Hair follicular keratinocyte (primary cell): ENCODE measurements at places on chromosomes 2 and 18. TPM values are rescaled to one million over a fixed set of nuclear protein-coding genes. Genes with fewer than 3 reads are reported as not detected.

Gene TMEM37
- total RNA-seq = 0.19 TPM in 1 of 2 replicates, not detected in the other

Gene WDPCP
- 4.1 and 5.0 TPM in 2 replicates for total RNA-seq

Gene KHK
- 0.47 and 1.7 TPM in 2 replicates for total RNA-seq

Gene EPAS1
- 88.8 and 151 TPM in 2 replicates for total RNA-seq

Gene METTL21A
- total RNA-seq = 16.6 and 25.5 TPM in 2 replicates

Gene TUBA3E
- not detected in 2 replicates for total RNA-seq

Gene FHL2
- 82.8 and 92.8 TPM in 2 replicates for total RNA-seq

Gene RANBP2
- 33.0 and 33.2 TPM in 2 replicates for total RNA-seq

Gene KCNIP3
- total RNA-seq = 0.72 and 1.2 TPM in 2 replicates

Gene AP1S3
- total RNA-seq = 16.3 and 19.0 TPM in 2 replicates

Gene MEP1B
- not detected in 2 replicates for total RNA-seq

Gene MARCO
- total RNA-seq = 0.08 TPM in 1 of 2 replicates, not detected in the other
